H9 (cell line): ENCODE measurements at places on chromosomes 12 and 14.

- DNase-seq: no peak
Observed at GRCh38 chr12:123118497-123118896, 32.4 kb downstream of the PITPNM2 start.

GRCh38 chr14:50768680-50769079 is 62.3 kb downstream of the NIN start:
- DNase-seq: no peak

GRCh38 chr12:92108651-92109050 is 37.0 kb downstream of the BTG1 start:
- DNase-seq: no peak

DNA sequence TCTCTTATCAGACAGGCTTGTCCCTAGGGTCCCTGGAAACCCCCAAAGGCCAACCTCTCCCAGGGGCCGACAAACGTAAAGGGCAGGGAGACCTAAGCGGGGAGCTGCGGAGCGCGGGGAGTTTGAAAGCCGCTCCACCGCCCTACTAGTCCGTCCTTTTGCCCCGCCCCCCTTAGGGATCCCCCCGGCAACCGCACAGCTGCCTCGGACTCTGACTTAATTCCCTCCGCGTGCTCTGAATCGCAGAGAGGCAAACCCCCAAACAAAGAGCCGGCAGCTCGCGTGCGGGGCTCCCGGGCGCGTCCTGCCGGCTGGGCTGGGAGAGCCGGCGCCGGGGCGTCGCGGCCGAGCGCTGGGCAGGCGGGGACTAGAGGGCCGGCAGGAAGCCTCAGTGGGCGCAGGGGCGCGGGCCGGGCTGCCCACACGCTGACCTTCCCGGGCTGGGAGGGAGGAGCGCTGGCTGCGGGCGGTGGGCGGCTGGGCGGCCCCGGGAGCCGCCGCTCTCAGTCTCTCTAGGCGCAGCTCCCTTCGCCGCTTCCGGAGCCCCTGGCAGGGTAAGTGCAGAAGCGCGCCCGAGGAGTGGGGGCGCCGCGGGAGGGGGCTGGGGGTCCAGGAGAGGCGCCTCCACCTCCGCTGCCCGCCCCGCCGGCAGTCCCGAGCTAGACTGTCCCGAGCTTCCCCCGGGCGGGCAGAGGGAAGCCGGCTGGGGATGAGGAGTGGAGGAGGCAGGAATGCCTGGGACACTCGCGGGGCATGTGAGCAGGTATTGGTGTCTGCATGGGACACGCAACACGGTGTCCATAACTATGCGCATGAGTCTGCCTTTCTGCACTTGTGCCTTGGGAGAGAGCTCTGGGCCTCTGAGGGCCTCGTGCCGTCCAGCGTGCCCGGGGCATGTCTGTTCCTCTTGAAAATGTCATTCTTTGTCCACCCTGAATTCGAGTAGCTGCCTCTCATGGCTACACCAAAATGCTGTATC is at the start of gene TSPAN11:
Gene TSPAN11 (plus strand): TSS at position 506 of the 979 bp plus-strand sequence. CDS start 27,244 bp downstream, outside the sequence.
- peak; percentile 76 for DNase-seq

DNA sequence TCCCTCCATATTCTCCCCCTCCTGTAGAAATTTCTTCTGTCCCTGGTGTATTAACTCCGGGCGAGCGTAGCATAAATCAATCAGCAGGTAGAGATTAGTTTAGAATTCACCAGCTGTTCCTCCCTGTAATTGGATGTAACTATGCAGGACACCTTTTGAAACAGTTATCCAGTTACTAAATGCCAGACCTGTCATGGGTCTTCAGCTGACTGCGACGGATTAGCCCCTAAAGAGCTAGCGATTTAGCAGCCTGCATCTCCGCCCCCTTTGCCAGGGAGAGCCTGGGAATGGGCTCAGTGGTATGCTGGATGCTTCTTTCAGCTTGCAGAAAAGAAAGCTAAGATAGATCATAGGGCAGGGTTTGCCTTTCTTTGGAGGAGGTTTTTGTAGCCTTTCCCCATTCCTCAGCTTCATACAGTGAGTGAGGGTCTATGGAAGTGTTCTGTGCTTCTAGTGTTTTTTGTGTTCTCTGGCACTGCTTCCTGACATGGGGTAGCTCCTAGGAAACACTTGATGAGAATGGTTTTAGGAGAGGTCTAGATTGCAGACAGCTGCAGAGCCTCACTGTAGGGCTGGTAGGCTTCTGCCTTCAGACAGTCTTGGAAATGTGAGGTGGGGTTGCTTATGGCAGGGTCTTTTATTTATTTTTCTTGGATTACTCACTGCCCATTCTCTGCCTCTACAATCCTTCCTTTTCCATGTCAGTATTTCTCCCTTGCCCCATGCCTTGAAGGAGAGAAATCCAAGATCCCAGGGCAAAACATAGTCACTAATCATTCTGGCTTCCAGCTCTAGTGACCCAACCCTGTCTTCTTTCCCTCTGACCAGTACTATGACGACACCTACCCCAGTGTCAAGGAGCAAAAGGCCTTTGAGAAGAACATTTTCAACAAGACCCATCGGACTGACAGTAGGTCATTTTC is 16.7 kb downstream of the COPZ1 start:
- DNase-seq: no peak
